ENCODE measurements at places on chromosomes 3 and 15.

- DNase-seq = no peak
Observed at GRCh38 chr3:179021119-179021903, 50.3 kb downstream of the ZMAT3 start.

- DNase-seq = no peak
Observed at GRCh38 chr15:60121845-60122244, 117.7 kb downstream of the FOXB1 start.

DNA sequence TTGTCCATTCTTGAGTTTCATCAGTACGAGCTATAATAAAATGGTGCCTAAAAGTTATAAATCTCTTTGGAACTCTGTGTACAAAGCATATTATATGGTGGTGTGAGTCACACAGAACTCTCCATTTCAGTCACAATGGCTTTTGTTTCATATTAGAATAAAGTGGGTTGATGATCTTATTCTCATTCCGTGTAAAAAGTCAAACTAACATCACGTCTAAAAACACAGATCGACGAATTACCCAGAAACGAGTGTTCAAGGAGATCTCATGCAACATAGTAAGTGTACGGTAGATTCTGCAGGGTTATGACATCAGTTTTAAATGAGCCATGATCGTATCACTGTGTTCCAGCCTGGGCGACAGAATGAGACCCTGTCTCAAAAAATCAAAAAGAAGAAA is 122.4 kb downstream of the FOXP1 start:
- no peak for DNase-seq

- DNase-seq = no peak
Observed at GRCh38 chr15:62454567-62455172, 289.6 kb upstream of the C2CD4B start.

GRCh38 chr3:13705051-13705450 is 156.1 kb downstream of the FBLN2 start:
- DNase-seq = no peak

GRCh38 chr3:28576614-28577200 is 228.1 kb upstream of the AZI2 start:
- no peak for DNase-seq

- DNase-seq = no peak
Observed at GRCh38 chr3:175526191-175526590, 667.1 kb downstream of the NAALADL2 start.

- DNase-seq = no peak
Observed at GRCh38 chr3:144754076-144754783, 782.6 kb downstream of the DIPK2A start.

DNA sequence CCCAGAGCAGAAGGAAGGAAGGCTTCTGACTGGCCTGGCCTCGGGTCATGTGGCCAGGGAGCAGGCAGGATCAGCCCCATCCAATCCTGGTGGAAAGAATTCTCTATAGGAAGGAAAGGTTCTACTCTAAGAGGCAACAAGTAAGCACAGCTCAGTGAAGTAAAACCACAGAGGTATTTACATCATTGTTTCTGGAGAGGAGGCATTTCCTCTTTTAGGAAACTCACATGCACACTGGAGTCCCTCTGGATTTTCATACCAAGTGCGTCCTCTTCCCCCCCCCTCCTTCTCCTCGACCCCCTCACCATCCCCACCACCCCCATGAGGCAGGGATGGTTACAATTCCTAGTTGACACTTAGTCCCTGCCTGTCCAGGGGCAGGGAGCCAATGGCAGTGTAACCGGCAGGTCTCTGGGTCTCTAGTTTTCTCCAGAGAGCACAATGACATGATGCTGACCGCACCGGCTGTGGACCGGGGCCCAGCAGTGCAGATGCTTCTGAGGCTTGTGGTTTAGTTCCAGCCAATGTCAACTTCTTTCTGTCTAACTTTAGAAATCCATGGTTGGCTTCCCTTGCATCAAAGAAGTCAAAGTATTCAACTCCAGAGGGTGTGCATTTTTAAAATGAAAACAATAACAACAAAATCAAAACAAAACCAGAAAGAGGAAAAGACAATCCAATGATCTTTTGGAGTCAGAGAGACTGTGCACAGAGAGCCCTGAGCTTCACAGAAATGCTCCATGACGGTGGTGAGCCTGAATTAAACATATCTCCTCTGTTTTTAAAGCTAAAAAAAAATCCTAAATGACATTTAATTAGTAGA is 230.3 kb upstream of the TLE3 start:
- no peak for DNase-seq

- no peak for DNase-seq
Observed at GRCh38 chr3:106190296-106190695, 321.5 kb upstream of the CBLB start.

- DNase-seq = no peak
Observed at GRCh38 chr3:59040902-59041301, 8.9 kb downstream of the CFAP20DC start.

DNA sequence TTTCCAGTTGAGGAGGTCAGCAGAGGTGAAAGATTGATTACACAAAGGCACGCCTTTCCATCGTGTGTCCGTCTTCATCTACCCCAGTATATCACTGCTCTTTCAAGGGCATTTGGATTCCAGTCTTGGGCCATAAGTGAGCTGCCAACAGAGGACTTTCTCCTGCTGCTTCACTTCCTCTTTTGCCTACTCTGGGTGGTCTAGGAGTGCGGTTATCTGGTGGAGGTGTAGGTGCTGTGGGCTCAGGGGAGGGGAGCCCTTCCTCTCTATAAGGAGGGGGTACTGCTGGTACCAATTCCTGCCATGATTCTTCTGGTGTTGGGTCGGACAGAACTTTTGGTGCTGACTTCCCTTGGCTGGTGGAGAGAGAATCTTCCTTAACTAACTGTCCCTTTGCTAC is 83.1 kb upstream of the VEPH1 start:
- DNase-seq = no peak

DNA sequence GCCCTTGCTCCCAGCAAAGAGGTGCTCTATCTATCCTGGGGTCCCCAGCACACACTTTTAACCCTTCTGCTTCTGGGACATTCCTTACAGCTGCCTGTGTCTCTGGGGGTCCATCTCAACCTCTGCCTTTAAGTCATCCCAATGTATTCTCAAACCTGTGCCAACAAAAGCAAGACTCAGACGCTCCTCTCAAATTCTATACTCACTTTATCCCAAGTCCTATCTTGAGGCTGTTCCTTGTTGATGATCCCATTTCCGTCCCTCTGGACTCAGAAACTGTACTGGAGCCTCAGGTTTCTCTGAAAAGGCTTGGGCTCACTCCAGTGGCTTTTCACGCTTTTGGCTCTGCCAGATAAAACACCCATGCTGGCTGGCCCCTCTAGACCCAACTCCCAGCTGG is 69.7 kb downstream of the XXYLT1 start:
- no peak for DNase-seq

DNA sequence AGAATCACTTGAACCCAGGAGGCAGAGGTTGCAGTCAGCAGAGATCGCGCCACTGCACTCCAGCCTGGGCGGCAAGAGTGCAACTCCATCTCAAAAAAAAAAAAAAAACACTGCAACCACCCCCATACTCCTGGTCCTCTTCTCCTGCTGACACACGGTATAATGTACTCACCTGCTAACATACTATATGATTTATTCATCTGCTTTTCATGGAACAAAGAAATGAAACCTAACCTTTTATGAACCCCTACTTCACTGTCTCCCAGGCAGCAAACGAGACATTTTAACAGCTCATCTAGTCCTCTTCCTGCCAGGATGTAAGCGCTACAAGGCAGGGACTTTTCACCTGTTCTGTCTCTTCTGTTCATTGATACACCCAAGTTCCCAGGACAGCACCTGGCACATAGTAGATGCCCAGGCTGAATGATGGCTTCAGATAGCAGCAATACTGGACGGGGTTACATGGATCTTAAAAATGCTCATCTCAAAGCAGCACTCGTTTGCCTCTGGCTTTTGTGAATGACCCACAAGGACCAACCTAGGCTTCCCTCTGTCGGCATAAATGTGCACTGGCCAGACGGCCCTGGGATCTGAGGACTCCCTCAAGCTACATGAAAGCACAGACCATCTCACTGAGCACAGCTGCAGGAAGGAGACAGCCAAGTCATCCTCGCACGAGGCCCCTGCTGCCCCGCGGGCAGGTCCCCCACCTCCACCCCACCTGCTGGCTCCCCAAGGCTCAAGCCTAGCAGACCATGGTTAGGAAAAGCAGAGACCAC is 20.3 kb downstream of the XXYLT1 start:
- no peak for DNase-seq

DNA sequence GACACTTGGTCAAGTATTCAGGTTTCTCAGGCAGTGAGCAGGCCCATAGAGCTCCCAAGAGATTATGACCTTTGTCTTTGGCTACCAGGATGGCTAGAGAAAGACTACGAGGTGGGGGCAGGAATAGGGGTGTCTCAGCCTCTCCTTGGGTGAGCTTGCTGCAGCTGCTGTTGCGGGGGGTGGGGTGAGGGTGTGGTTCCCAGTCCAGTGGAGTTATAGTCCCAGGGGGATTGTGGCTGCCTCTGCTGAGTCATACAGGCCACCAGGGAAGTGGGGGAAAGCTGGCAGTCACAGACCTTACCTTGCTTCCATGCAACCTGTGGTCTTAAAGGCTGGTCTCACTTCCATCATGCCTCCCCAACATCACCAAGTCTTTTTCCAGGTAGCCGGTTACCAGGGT is 31.7 kb downstream of the ATP2C1 start:
- no peak for DNase-seq

DNA sequence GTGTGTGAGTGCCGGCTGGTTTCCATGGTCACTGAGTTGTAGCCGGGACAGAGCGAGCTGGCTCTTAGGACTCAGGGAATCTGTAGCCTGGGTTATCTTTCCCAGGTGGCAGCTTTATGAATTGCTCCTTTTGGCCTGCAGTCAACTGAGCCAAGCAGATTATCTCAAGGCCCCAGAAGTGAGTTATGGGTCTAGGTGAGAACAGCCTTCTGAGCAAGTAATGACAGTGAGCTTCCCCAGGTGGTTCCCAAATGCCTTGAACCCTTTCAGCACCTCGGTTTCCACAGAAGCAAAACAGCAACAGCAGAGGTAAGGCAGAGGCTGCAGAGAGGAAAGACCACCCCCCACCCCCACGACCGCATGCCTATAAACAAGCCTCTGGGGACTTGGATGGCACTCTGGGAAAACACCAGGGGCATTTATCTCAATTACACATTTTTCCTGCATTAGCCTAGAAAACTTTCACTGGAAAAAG is 56.7 kb upstream of the DGKG start:
- DNase-seq = no peak

DNA sequence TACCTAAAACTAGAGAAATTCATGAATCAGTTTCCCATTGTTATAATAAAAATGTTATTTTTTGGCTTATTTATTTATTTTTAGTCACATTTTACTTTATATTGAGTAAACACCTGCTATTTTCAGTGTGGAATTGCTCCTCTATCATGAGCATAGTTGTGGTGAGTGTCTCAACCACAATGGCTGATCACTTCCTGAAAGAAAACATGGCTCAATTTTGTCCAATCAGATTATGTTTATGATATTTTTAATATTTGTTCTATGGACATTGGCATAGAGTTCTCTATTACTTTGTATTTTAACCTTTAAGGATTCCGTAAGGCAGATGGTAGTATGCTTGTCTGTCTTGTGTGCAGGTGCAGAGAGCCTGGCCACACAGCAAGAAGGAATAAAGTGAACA is 16.2 kb upstream of the GRM7 start:
- DNase-seq = no peak

DNA sequence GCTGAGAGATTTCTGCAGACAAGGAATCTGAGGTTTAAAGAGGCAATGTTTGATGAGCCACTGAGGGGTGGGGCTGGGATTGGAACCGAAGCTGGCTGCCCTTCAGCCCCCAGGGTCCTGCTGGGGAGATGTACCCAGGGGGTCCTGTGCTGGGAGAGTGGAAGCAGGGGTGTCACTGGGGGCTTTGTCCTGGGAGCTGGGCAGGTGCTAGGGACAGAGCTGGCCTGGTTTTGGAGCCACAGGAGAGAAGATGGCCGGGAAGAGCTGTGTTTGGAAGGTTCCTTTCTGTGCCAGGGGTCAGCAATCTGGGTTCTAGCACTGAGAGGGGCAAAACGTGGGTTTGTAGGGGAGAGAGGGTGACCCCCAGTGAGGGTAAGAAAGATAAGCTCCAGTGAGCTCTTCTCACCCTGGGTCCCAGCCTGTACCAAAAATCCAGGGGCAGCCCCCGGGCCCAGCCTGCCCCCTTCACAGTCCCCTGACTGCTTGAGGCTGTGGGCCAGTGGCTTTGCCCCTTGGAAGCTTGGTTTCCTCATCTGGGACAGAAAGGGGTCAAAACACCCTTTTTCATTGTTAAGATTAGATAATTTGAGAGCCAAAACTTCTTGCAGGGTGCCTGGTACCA is 69.6 kb downstream of the SMAD3 start:
- DNase-seq = no peak

DNA sequence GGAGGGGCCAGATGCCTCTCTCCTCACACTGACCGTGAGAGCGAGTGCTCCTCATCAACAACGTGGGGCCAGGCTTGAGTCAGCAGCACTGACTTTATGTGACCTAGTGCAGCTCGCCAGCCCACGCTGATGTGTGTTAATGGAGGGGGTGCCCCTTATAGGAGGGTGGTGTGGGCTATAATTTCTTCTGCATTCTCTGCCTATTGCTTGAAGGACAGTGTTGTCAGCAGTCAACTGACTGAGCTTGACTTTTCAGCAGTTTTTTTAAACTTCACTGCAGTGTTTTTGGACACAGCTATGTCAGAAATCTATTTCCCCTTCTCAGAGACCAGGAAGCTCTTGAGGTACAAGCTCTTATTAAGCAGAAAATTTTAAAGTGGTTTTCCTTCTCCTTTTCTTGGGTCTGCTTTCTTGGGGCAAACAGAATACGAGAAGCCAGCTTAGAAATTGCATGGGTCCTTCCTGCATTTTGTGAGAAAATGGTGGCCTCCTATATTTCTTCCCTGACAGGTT is 304.8 kb upstream of the CTDSPL start:
- DNase-seq = no peak

GRCh38 chr15:79071901-79072300 is 18.7 kb downstream of the RASGRF1 start:
- no peak for DNase-seq

DNA sequence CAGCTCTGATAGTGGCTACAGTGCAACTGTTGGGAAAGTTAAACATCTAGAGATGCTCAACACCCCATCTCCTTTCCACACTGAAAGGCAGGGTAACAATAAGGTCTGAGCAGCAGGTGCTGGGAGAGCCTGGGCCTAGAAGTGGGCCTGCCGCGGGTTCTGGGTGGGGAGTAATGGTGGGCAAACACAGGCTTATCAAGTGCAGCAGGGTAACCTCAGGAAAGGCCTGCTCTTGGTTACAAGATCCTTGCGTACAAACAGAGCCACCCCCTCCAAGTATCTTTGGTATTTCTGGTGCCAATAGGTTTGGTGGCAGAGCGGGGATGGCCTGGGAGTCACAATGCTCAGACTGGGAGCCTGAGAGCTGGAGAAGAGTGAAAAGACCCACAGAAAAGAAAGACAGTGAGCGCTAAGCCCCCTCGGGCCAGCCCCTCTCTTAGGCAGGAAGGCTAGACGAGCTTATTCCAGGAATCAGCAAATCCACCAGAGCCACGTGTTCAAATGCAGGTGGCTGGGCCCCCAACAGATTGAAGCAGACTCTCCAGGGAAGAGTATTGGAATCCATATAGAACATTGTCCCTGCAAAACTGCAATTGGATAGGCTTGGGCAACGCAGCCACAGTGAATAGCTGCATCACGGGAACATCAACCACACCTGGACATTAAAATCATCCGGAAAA is 2.7 kb downstream of the IQSEC1 start:
- no peak for DNase-seq

GRCh38 chr3:13709706-13710105 is 160.8 kb downstream of the FBLN2 start:
- no peak for DNase-seq

GRCh38 chr3:17372362-17373210 is 369.8 kb downstream of the TBC1D5 start:
- no peak for DNase-seq

GRCh38 chr15:101427606-101428487 is 61.7 kb downstream of the PCSK6 start:
- no peak for DNase-seq
